ENCODE measurements at places on chromosomes 16 and 17.

- DNase-seq, result no peak
Measured at GRCh38 chr16:89173174-89173921, 1.8 kb downstream of the CDH15 start.

DNA sequence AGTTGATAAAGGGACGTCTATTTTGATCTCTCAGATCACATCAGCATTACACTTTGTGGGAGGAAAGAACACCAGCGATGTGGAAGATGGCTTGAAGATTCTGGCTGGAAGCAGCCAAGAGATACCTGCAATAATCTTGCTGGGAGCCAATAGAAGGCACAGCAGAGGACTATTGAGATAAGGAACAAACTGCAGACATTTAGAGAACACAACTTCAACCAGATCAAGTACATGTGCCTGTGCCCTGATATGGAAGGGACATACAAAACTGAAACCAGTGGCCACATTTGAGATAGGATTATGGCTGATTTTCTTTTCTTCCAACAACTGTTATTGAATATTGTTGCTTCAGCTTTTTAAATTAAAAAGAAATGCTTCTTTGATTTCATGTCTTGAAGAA is 18.6 kb upstream of the PSMD7 start:
- no peak for DNase-seq

DNA sequence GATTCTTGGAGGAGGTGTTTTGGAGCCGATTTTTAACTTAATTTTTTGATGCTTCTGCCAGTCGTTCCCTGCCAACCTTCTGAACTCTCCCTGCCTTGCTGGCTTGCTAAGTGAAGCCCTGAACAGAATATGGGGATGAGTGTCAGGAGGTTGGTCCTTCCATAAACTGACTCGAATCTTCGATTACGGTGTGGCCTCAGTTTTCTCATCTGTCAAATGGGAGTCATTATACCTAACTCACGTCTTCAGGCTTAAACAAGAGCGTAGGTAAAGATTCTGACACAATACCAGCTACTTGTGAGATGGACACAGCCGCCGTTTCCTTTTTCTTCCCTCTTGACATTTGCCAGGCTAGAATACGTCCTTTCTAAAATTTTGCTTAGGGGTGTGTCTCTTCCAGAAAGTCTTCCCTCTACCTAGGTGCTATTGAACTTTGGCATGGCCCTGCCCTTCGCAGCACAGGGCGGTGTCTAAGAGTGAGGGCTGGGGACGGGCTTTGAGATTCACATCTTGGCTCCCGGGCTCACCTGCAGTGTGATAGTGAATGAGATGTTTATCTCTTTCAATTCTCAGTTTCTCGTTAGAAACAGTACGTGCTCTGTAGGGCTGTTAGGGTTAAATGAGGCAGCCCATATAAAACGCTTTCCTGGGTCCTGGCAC is 190.6 kb upstream of the SDK2 start:
- no peak for DNase-seq

- DNase-seq, result no peak
Measured at GRCh38 chr16:53911513-53911912, 207.6 kb downstream of the FTO start.

GRCh38 chr17:77864234-77865111 is 94.0 kb upstream of the TNRC6C start:
- no peak for DNase-seq

- DNase-seq, result peak; percentile 32
Measured at GRCh38 chr16:52227851-52228250, 319.1 kb downstream of the TOX3 start.

GRCh38 chr17:17161759-17162158 is 44.4 kb downstream of the PLD6 start:
- no peak for DNase-seq

DNA sequence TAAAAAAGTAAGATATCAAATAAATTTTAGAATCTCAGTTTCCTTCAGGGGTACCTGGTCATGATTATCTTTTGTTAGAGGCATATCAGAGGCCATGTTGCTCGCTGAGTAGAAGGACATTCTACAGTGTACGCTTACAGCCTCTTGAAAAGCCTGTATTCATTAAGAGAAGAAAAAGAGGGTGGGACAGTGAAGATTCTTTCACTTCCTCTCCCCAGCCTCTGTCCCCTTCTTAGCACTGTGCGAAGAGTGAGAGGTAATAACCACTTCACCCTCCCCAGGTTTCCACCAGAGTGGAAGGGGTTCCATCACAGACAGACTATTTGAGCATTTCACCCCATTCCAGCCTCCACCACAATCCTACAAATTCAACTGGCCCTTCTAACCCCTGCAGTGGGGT is 4.8 kb upstream of the LPO start:
- no peak for DNase-seq

DNA sequence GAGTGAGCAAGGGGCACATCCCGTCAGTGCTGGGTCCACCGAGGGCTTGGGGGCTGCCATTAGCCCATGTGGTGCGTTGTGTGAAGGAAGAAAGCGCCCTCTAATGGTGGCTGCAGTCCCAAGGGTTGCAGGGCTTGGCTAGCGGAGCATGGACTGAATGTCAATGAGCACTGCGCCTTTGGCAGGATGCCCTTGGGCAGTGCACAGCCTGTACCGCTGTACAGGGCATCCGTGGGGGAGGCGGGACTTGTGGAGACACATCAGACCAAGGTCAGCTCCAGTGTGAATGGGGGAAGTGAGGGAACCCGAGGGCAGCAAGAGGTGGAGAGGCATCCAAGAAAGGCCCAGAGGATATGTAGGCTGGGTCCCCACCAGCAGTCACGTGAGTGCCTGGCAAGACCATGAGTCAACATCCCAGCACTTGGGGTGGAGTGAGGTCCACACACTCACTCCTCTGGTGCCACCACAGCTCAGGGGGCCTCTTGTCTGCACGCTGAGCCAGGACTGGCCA is 75.5 kb upstream of the MED9 start:
- DNase-seq, result no peak

GRCh38 chr17:78316115-78316866 is 43.6 kb downstream of the SOCS3 start:
- DNase-seq, result no peak

GRCh38 chr16:70255574-70255973 is 3.8 kb upstream of the EXOSC6 start:
- no peak for DNase-seq

- DNase-seq, result no peak
Measured at GRCh38 chr17:77435272-77436057, 294.7 kb downstream of the SEC14L1 start.

DNA sequence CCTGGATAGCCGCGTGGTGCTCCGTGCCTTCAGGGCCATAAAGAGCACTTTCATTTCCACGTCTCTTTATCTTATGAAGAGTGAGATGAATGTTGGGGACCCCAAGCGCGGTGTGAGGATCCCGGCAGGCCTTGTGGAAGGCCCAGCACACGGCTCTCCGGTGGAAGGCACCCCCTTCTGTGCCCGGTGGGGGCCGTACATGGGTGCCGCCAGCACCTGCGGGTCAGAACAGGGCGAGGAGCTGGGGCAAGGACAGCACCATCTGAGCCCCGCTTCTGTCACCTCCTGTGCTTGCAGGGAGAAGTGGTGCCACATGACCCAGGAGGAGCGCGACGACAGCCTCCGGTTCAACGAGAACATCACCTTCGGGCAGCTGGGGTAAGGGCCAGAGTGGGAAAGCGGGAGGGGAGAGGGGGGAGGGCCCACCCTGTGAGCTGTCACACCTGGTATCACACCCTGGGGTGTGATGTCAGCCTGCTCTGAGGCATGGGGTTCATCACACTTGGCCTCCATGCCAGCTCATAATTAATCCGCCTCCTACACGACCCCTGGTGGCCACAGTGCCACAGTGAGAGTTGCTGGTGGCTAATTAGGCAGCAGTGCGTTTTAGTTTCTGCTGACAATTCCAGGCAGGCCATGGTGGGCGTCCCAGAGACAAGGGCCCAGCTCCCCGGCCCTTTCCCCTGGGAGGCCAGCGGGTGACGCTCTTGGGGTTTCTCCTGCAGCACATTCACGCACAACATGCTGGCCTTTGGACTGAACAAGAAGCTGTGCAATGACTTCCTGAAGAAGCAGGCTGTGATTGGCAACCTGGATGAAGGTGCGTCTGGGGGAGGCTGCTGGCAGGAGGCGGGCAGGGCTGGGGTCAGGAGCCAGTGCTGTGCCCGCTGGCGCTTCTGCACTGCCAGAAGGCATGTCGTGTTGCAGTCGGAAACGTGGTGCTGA is 25.7 kb downstream of the CIBAR2 start:
- peak; percentile 18 for DNase-seq

DNA sequence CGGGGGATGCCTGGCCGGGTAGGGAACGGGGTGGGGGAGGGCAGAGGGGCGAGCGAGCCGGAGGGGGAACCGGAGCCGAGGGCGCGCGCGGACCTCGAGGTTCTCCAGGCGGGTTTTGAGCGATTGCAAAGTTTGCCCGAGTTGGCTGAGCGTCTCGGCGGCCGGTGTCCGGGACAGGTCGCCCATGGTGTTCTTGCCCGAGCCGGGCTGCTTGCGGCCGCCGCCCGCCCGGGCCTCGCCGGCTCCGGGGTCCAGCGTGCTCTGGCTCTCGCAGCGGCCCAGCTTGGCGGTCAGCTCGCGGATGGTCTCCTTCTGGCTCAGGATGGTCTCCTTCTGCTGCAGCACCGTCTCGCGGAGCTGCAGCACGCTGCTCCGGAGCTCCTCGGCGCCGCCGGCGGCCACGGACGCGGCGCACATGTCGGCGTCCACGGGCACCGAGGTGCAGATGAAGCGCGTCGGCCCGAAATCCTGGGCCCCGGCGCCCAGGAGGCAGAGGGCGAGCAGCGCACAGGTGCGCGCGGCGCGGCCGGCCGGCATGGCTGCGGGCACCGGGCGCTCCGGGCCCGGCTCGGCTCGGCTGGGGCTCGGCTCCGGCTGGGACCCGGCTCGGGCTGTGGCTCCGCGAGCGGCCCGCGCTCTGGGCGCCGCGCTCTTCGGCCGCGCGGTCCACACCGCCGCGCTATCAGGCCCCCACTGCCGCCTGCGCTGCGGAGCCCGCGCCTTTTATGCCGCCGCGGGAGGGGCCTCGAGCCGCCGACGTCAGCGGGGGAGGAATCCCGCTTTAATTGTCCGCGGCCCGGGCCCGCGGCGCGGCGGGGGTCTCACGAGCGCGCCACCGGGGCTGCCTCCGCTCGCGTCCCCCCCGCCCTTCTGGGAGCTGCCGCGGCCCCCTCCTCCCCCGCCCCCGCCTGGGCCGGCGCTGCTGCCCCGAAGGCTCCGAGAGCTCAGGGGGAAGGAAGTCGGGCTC is at the start of gene NPTX1:
Gene NPTX1, minus strand, starts transcription at position 698 of the 967 bp plus-strand sequence. Its CDS starts 161 bp downstream, at position 537.
- no peak for DNase-seq

GRCh38 chr16:72560617-72561016 is 388.7 kb upstream of the PMFBP1 start:
- DNase-seq, result no peak

- DNase-seq, result no peak
Measured at GRCh38 chr17:57281887-57282286, 25.6 kb downstream of the MSI2 start.

DNA sequence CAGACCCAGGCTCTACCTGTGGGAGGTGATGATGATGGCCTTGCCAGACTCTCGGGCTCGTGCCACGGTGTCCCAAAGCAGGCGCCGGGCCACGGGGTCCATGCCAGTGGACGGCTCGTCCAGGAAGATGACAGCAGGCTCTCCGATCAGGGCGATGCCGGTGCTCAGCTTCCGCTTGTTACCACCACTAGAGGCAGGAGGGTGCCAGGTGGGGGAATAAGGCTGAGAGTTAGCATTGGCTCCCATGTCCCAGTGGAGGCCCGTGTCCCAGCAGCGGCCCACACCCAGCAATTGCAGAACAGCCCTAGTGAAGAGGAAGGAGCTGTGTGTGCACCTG is 10.3 kb upstream of the RNPS1 start:
- no peak for DNase-seq

DNA sequence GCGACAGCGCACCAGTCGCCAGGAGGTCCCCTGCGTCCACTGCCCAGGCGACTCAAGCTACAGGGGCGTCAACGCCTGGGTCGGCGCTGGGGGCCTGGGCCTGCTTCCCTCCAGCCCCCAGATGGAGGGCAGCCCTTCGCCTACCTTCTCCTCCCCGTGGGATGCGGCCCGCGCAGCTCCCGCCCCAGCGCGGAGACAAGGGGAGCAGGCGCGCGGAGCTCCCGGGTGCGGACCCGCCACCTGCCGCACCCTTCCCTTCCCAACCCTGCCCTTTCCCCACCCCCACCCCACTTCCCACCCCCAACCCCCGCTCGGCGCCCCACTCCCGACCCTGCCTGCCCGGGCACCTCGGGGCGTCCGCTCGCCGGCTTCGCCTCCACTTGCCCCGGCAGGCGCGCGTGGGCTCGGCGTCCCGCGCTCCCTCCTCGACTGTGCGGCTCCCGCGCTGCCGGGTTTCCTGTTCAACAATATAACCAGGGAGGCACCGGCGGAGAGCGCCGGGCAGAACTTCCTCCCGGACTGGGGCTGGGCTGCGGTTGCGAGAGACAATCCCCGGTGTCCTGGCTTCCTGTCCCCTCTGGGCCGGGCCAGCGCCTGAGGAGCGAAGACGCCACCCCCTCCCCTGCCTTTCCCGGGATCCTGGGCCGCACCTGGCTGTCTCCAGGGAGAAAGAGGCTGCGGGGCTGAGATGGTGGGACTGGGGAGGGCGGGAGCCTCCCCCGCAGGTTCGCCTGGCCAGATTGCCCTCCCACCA is at the start of gene ARHGAP27:
Gene ARHGAP27, minus strand, starts transcription at position 466 of the 754 bp plus-strand sequence. CDS start 2,591 bp downstream, outside the sequence.
- no peak for DNase-seq

- peak; percentile 77 for DNase-seq
Measured at GRCh38 chr17:9021158-9021991, at the start of gene NTN1. Gene NTN1 (plus strand): TSS chr17:9021510. CDS start chr17:9022374, 864 bp downstream.

Data from muscle of back (tissue), 13 donors.